ENCODE measurements at places on chromosomes 2 and 18.

GRCh38 chr2:127743477-127744026 is 42.3 kb downstream of the SFT2D3 start:
- DNase-seq = no peak

DNA sequence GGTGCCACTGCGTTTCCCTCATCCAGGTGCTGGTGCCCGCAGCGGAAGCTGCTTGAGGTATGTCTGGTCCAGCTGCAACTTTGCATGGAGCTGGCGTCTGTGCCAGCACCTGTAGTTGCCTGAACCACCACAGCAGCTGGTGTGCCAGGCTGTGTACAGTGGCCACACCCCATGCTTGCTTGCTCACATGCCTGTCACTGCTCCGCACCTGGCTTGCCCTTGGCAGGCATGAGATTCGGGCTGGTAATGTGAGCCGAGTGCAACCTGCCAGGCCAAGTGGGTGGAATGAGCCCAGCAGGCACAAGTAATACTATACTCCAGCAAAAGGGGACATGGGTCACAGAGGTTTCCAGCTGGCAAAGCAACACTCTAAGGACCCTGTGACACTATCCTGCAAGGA is 1123.3 kb upstream of the ACVR2A start:
- no peak for DNase-seq

- no peak for DNase-seq
Observed at GRCh38 chr2:201786471-201786870, 5.7 kb upstream of the ALS2 start.

DNA sequence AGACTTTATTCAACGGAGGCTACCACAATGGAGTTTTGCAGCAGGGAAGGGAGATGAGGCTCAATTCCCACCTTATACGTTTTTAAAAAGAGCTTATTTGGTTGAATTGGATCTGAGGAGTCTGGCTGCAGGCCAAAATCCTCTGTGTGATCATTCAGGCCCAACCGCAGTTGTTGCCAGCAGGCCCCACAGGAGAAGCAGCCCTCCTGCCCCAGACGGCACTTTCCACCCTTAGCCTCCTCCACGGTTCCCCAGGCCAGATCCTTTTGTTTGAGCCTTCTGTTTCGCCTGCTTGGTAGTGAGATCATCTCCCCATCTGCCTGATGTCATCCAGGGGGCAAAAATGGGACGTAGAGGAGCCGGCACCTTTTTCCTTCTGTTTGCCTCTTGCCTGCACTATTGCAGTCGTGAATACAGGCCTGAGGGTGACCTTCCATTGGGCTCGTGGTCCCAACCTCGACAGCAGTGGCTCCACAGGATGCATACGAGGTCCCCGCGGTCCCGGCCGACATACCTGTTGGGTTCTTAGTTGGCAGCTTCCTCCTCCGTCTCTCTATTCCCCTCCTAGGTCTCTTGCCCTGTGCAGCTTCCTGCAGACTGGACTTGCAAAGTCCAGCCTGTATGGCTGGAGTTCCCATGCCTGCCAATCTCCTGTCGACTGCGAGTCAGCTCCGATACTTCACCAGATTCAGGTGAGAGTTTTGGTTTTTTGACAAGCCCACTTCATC is 9.3 kb upstream of the GPR35 start:
- no peak for DNase-seq

GRCh38 chr2:157107877-157108276 is 149.6 kb upstream of the GALNT5 start:
- DNase-seq = no peak

- DNase-seq = no peak
Observed at GRCh38 chr2:138063181-138063580, 98.9 kb downstream of the HNMT start.

DNA sequence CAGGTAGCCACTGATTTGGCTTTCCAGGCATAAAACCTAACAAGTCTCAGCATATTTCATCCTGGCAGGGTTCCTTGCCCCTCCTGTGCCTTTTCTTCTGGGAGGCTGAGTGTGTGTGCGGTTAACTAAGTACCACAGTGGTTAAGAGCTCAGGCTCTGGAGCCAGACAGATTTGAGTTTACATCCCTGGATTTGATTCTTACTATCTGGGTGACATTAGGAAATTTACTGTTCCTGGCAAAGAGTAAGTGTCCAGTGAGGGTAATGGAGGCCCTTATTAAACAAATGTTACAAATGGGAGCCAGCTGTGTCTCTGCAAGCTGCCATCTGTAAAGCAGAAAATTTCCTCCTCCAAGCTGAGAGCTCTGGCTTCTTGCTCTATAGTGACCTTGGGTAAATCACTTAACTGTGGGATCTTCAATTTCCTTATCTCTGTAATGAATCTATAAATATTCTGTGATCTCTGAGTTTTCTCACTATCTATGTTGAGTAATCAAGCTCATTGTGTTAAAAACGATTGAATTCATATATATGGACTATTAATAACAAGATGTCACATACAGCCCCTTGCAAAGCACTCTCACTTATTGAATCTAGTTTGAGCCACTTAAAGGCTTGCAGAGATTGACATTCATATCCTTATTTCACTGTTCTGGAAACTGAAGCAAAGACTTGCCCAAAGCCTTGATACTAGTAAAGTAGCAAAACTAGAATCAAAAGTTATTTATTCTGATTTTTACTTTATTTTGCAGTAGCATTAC is 6.5 kb upstream of the COBLL1 start:
- no peak for DNase-seq

- no peak for DNase-seq
Observed at GRCh38 chr2:214325404-214325803, 85.5 kb upstream of the VWC2L start.

DNA sequence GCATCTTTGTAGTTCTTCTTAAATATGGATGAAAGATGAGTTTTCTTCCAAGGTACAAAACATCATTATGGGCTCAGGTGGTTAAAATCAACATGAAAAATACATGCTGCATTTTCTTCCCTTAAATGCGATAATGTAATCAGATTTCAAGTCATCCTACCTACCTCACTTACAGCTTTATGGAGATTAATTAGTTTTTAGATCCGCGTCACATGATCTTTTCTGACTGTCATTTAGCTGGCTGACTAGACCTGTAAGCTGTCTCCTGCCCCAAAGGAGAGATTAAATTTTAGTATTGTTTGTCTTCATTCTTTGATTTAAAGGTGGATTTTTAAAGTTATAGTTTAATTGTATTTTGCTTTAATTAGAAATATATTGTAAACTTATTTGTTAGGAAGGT is 678.0 kb upstream of the ZEB2 start:
- DNase-seq = no peak

DNA sequence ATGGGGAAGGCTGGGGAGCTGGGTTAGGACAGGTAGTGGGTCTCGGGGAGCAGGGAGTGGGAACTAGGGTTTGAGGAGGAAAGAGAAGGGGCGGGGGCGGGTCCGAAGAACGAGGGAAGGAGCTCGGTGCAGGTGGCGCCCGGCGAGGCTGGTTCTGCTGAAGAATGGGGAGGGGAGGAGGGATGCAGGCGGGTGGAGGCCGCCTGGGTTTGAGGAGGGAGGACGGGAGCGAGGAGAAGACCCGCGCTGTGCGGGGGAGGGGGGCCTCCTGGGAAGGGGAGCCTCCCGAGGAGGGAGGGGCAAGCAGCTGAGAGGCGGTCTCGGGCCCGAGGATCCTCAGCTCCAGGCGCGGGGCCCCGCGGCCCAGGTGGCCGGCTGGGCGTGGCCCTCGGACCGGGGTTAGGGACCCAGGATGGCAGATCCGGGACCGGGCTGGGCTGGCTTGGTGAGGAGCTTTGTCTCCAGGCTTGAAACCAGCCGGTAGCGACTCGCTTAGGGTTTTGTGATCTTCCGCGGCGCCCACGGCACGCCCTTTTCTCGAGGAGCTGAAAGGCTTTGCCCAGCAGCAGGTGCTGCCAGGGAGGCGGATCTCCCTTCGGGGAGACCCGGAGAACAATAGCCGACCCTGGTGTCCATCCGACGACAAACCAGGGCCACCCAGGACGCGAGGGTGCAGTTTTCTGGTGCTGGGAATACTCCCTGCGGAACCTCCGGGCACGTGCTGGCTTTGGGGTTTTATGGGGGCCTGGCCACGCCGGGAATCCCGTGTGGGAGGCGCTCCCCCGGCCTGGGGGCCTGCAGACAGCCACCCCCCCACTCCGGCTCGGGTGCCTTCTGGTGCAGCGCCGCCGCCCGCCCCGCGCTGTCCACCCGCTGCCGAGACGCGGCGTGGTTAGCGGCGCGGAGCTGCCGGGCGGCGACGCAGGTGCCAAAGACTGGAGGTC is 1.4 kb downstream of the DPYSL5 start:
- no peak for DNase-seq

DNA sequence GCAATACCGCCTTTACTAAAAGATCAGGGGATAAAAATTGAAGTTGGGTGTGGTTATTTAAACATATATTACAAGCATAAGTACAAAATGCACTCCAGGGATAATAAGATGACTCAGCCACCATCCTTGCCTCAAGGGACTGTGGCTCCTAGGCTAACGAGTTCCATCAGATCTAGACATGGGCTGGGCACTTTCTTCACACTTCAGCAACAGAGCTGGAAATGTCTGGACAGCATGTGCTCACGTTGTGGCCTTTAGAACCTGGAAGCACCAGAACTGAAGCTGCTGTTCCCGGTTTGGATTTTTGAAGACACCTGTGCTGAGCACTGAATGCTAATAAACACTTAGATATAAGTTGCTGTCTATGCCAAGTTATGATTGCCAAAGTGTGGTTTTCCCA is 384.2 kb upstream of the SALL3 start:
- DNase-seq = no peak

DNA sequence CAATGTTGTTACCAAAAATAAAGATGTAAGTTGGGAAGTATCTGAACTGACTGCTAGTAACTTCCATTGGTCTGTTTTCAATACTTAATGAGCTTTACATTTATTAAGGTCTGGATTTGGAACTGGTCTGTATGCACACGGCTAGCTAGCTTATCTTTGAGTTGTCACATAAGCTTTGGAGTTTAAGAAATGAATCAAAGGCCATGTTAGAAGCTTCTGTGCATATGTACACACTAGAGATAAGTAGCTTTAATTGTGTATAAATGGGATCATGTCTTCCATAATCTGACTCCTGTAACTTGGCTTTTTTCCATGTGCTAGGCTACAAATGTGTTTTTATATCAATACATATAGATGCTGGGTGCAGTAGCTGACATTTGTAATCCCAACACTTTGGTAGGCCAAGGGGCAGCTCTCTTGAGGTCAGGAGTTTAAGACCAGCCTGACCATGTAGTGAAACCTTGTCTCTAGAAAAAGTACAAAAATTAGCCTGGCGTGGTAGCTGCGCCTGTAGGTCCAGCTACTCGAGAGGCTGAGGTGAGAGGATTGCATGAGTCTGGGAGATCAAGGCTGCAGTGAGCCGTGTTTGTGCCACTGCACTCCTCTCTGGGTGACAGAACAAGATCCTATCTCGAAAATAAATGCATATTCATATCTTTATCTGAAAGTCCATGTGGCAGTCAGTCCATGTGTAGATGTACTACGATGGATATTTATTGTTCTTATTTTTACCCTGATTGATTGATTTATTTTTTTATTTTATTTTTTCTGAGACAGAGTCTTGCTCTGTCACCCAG is 27.2 kb downstream of the ATIC start:
- DNase-seq = no peak

GRCh38 chr18:22932885-22933205 is 283 bp upstream of the RBBP8 start:
- DNase-seq = no peak

DNA sequence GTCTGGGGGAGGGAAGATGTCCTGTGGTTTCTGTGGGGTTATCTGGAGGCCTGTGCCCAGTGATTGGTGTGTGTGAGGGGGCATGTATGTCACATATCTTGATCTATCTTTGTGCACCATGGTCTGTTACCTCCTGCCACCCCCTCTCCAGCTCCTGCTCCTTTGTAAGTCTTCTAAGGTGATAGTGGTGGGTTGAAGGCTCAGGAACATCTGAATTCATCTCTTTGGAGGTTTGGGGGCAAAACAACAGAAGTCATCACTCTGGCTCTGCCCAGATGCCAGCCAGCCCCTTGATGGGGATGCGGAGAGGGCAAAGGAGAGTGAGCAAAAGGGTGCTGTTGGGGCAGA is 2.7 kb upstream of the WNT6 start:
- no peak for DNase-seq

DNA sequence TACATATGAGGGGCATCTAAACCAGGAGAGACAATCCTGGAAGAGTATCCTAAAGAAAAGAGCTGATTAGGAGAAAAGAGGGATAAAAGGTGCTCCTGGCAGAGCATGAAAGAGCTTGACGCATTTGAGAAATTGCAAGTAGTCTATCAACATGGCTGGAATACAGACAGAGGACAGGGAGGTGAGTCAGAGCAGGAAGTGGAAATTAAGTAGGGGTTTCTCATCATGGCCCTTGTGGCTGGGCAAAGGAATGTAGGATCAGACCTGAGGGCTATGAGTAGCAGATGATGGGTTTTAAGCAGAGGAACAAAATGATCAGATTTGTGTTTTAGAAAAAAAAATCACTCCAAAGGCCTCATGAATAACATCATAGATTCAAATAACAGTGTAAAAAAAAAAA is 49.2 kb upstream of the UGP2 start:
- no peak for DNase-seq

DNA sequence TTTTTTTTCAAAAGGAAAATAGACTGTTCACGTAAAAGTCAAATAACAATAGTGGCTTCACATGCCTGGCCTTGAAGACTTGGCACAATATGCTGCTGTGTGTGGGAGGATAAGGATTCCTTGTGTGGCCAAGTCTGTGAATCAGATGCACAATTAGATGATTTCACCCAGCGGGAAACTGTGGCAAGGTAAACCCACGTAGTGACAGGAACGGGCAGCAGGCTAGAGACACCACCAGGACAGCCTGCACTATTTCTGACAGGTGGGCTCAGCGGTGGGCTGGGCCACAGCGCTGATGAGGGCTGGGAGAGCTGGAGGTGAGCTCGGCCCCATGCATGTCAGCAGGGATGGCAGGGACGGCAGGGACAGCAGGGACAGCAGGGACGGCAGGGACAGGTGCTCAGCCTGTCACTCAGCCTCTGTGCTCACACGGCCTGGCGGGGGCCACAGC is 21.6 kb downstream of the SNORC start:
- no peak for DNase-seq

GRCh38 chr2:98913916-98914712 is 21.9 kb downstream of the CRACDL start:
- DNase-seq = no peak

DNA sequence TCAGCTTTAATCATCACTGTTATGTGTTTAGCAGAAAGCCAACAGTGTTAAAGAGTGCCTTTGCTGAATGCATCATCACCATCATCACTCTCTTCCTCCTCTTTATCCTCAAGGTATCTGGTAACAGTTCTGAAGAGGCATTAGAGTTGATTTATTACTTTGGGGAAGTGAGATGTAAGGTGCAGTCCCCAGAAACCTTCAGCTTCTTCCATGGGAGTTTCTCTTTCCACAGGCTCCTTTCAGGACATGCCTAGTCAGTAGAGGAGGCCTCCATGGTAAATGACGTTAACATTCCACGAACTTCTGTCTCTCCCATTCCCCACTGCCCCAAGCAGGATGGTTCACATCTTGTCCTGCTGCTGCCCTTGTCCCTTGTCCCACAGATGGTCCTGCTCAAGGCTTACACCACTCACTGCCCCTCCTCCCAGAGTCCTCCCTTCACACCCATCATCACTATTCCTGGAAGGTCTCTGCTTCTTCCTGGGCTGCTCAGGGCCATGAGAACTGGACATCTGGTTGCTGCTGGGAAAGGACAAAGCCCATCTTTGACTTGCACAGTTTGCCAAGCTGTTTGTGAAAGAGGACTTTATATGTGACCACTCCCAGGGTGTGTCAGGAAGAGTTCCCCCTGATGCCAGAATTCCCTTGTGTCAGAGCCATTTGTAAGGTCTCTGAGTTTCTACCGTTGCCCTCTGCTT is 5.3 kb upstream of the REG1A start:
- DNase-seq = no peak

Data from cortex of kidney (tissue), 1 donor.